ENCODE measurements at places on chromosomes 4 and X. TPM values are rescaled to one million over a fixed set of nuclear protein-coding genes. Genes with fewer than 3 reads are reported as not detected.

Gene SFRP2
- total RNA-seq, result not detected

- no peaks in the 10 kb centered on the region for H3K4me1 ChIP-seq
- no peak overlapping the region for H3K27ac ChIP-seq
- no peaks in the 10 kb centered on the region for H3K36me3 ChIP-seq
- H3K4me3 ChIP-seq, result no peak overlapping the region
- no peak for DNase-seq
These were observed 80.0 kb upstream of the FGF13 start for GRCh38 chrX:138791551-138791950.

GRCh38 chrX:97705936-97706335 lies 822.2 kb downstream of the RPA4 start:
- no peak overlapping the region for H3K4me3 ChIP-seq
- no peaks in the 10 kb centered on the region for H3K36me3 ChIP-seq
- H3K27ac ChIP-seq, result no peak overlapping the region
- H3K27me3 ChIP-seq, result no peaks in the 10 kb centered on the region

DNA sequence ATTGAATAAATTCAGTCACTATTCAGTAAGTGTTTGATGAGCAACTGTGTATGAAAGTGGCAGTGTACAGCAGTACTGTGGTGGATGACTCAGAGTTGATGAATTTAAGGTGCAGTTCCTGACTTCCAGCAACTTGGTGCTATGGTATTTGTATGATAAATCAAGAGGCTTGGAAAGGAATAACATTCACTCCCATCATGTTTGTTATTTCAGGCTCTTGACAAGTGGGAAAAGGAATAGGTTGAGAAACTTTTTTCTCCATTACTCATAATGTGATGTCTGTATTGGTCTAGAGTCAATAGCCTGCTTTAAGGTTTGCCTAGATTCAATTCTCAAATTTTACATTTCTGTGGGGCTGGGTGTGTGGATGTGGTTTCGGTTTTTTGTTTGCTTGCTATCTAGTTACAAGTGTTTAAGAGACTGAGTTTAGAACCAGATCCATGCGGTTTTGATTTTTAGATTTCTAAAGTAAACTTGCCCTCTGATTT lies 35.1 kb upstream of the CYP2U1 start:
- H3K27ac ChIP-seq, result no peak overlapping the region
- no peaks in the 10 kb centered on the region for H3K27me3 ChIP-seq
- no peaks in the 10 kb centered on the region for H3K36me3 ChIP-seq
- H3K4me1 ChIP-seq, result no peaks in the 10 kb centered on the region

DNA sequence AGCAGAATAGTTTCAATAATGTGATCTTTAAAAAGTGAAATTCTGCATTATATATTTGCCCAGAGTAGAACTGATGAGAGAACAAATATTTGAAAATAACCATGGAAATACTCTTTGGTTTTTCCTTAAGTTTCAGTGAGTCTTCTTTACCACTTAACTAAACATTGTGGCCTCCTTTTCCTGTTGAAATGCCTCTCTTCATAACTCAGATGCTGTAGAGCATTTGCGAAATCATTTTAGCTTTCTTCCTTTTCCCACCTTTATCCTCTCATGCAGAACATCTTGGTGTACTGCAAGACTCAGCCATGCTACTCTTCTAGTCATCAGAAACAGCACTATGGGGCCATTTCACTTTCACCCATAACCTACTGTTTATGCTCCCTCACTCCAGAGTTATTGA lies 48.2 kb downstream of the CASK start:
- H3K4me1 ChIP-seq, result no peaks in the 10 kb centered on the region
- H3K27ac ChIP-seq, result no peak overlapping the region
- H3K27me3 ChIP-seq, result no peaks in the 10 kb centered on the region
- DNase-seq, result no peak
